ENCODE measurements at places on chromosomes 3 and 15. TPM values are rescaled to one million over a fixed set of nuclear protein-coding genes. Genes with fewer than 3 reads are reported as not detected.

Gene DNASE1L3
- total RNA-seq: 0.74 TPM

Gene PLA2G4F
- not detected for total RNA-seq

Gene CTDSPL2
- 89.2 TPM for total RNA-seq

Gene TMEM207
- not detected for total RNA-seq

Gene GOLGA6C
- not detected for total RNA-seq

Gene ITIH1
- not detected for total RNA-seq

Gene ABCC5
- 37.1 TPM for total RNA-seq

Gene CLSTN2
- total RNA-seq: 18.4 TPM
